LNCaP clone FGC (cell line): ENCODE measurements at places on chromosomes 2 and 18.
A peak's percentile ranks its signal among the peaks of the same experiment; 100 is the strongest.

DNA sequence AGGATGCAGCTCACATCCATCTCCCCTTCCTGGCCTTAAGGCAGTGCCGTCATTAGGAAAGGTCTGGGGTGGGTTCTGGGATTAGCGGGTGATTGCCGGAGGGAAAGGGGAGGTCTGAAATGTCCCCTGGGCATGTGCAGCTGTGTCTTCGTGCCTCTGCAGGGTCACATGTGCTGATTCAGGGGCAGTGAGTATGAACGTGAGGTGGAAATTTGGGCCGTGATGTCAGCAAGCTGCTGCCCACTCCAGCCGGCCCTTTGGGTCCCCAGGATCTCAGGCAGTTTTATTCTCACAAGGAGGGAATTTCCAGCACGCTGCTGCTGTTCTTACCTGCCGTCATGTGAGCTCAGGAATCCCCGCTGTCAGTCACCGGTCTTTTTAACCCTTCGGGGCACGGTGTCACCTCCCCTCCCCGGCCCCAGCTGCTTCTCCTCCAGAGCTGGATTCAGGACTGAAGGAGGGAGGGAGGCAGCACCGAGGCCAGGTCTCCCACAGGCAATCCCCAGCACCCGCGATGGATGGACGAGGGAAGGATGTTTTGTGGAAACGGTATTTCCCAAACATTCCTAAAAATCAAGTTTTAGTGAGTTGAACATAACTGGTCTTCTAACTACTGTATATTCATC, 23.5 kb downstream of the GPR35 start:
- DNase-seq = no peak

DNA sequence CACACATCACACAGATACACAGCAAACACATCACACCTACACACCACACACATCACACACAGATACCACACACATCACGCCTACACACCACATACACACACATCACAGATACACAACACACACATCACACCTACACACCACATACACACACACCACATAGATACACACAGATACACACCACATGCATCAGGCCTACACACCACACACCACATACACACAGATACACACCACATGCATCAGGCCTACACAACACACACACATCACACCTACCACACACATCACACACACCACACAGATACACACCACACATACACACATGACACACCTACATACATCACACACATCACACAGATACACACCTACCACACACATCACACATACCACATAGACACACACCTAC, 158.8 kb downstream of the NDUFA10 start:
- no peak for DNase-seq

- no peak for DNase-seq
These were observed 8.8 kb upstream of the DDX1 start for GRCh38 chr2:15582710-15583357.

- DNase-seq = no peak
These were observed 6.1 kb downstream of the MGAT5 start for GRCh38 chr2:134259994-134260393.

- no peak for DNase-seq
These were observed at the start of gene CD28 for GRCh38 chr2:203706403-203706802. CD28 (plus strand) TSS chr2:203706639; CDS start chr2:203706697, 58 bp downstream.

GRCh38 chr2:38192976-38193375, 117.0 kb upstream of the CYP1B1 start:
- DNase-seq = no peak

GRCh38 chr2:74983631-74984392, 25.4 kb downstream of the POLE4 start:
- DNase-seq = no peak

DNA sequence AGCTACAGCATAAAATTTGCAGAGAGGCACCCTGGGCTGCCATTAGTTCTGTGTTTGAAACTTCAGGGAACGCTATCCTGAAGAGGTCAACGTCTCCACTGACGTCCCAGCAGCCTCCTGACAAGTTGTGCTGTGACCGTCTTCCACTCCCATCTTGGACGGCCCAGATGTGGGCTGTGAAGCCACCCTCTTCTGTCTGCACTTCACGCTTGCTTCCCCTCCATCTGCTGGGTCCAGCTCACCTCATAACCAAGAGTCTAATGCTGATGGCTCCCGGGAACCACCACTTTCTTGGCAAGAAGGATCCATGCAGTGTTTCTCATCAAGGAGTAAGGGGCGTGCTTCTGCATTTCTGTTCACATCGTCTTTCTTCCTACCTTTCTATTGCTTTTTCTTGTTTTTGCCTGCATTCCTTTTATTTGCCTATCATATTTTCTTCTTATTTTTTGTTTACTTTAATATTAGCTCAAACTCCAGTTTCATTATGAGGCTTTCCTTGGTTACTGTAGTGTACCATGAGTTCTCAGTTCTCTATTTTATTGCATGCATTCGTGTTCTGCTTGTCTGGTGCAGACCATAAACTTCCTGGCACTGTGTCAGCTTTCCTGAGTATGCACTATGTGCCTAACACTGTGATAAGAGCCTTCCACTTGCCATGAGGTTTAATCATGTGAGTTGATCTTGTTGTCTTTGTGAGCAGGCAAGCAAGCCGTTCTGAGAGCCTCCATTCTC, 631.8 kb upstream of the RAB6C start:
- DNase-seq = peak; percentile 18

DNA sequence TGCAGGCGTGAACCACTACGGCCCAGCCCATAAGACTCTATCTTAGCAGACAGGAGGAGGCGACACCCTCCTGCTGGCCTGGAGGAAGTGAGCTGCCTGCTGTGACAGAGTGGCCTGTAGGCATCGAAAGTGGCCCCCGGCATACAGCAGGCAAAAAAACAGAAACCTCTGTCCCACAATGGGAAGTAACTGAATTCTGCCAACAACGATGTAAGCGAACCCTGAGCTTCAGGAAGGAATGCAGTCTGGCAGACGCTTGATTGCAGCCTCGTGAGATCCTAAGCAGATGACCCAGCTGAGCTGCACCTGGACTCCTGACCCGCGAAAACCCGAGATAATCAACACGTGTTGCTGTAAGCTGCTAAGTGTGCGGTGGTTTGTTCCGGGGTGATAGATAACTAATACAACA, 13.6 kb downstream of the MRO start:
- no peak for DNase-seq

DNA sequence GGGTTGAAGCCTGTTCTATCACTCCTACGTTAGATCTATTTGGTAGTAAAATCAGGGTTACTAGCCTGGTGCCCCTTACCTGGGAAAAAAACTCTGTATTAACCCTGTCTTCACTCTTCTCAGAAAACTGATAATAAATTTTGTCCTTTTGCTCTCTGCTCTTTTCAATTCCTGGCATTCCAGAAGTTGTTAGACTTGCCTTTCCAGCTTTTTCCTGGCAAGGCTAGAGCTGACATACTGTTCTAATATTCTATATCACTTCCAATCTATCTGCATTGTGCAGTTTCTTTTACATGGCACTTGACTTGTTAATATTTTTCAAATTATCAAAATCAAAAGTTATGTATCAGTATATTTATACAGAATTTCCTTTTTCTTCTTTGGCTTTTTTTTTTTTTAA, 162.2 kb downstream of the FIGN start:
- DNase-seq = peak; percentile 40

DNA sequence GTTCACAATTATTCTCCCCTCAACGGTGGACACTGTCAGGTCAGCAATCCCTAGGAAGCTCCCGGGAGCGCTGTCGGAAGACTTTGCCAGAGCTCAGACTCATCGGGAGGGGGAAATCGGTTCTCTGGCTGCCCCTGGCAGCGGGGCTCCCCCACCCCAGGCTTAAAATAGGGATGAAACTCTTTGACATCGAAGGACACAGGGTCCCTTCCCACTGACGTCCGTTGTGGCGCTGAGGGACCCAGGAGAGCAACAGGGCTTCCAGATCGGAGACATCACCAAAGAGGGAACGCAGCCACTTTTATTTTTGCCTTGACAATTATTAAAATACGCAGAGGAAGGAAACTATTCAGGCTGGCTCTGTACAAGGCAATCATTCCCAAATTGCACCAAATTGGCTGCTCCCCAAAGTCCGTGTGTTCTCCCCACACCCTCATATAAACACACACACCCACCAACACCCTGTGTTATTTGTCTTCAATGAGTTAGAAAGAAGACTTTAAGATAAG, 249.0 kb downstream of the CDH20 start:
- no peak for DNase-seq

DNA sequence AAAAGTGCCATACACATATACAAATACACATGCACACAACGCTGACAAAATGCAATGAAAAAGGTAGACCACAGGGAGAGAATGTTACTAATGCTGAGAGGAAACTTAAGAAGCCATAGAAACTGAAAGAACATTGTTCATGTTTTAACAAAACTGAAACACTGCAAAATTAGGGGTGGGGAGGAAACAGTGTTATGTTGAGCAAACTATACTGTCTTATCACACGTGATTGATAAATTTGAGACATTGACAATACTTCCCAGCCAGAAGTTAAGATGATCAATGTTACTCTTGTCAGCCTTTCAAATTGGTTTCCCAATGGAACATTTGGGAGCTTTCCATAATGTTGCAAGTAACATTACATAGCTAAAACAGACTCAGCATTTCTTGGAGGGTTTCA, 165.5 kb downstream of the L3MBTL4 start:
- no peak for DNase-seq

DNA sequence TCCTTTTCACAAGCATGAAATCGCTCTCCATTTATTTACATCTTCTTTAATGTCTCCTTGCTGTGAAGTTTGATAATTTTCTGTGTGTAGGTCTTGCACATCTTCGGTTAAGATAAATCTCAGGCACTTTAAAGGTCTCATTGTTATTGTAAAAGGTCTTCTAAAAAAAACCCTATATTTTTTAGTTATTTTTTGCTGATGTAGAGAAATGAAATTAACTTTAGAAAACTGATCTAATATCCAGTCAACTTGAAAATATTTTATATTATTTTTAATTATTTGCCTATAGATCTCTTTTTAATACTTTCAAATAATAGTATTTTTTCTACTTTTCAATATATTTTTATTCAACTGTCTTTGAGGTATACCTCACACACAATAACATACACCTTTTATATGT, 169.4 kb downstream of the INSIG2 start:
- DNase-seq = no peak

- DNase-seq = no peak
These were observed 28.2 kb upstream of the NARS1 start for GRCh38 chr18:57649556-57650500.

DNA sequence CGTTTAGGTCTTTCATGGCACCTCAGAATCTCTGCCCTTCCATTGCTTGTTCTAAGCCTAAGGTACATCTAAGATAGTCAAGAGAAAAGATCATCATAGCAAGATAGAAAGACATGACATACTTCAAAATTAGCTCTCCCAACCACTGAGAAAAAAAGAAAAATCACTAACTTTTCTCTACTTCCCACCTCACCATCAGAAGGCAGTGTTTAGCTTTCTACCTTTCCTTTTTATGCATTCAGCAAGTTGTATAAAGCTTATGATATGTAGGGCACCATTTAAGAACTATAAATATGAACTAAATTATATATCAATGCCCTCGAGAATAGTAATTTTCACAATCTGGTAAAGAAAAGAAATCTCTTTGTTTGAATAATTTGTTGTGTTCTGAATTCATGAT, 331.8 kb upstream of the VWC2L start:
- no peak for DNase-seq

DNA sequence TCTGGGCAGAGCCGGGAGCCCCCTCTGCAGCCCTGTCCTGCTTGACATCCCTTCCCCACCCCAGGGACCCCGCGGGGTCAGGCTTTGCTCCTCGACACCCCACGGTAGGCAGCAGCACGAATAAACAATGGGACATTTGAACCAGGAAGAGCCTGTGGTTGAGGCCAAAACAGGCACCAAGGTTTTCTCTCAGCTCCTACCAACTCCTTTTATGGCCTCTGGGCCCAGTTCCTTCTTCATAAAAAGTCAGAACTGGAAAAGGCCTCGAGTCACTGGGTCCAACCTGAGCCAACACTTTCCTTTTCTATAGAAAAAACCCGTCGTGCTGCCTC, 20.6 kb downstream of the TEX44 start:
- DNase-seq = no peak

- no peak for DNase-seq
These were observed 71.2 kb downstream of the CUL3 start for GRCh38 chr2:224513991-224514390.

- peak; percentile 41 for DNase-seq
These were observed 40.2 kb upstream of the ITM2C start for GRCh38 chr2:230824406-230824978.

DNA sequence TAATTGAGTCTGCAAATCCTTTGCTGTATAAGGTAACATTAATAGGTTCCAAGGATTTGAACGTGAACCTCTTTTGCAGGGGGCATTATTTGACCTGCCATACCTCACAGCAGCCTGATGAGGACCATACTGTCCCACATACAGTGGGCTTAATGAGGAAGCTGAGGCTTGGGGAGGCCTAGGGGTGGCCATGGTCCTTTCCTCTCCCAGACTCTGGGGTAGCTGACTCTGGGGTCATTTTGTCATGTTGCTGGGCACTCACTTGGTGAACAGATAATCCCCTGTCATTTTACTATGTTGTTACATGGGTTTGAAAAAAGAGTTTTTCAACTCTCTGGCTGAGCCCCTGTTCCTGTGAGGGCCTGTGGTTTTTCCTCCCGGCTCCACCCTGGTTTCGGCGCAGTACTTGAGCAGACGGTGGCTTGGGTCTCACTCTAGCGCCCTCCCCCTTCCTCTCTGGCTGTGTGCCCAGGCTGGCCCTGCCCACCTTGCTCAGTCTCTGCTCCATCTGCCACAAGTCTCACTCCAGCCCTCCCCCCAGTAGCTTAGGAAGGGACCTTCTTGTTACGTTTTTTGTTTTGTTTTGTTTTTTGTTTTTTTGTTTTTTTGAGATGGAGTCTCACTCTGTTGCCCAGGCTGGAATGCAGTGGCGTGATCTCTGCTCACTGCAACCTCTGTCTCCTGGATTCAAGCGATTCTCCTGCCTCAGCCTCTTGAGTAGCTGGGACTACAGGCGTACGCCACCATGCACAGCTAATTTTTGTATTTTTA, 21.0 kb downstream of the INPP4A start:
- no peak for DNase-seq

DNA sequence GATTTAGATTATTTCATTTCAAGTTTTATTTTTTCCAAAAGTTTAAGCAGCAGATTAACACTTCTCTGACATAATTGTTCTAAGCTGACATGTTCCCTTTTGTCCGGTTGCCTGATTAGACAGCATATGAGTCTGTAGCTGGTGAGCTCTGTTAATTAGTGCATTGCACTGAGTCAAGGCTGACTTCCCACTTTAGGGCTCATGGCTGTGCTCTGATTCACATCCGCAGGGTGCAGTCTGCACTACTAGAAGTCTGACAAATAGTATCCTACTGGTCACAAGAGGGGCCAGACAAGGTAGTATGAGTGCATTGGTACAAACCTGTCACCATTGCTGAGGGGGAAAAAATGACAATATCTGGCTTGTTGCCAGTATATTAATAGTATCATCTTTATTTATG, 443.9 kb upstream of the ZNF804A start:
- no peak for DNase-seq

GRCh38 chr2:145169285-145169684, 649.4 kb upstream of the ZEB2 start:
- DNase-seq = no peak

DNA sequence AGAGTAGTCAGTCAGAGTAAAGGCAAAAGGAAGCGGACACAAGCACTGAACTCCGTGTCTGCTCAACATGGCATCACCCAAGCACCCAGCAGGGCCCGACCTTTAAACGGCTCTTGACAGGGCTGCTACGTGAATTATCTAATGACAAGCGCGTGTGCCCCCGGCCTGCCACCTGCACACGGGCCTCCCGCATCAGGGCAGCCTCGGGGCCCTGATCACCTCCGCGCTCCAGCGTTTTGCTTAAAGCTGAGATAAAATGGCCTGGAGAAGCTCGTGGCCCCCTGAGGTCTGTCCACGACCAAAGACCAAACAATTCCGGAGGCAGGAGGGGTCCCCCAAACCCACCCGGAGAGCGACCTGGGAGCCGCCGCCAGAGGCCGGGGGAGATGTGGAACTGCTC, 376 bp downstream of the NDUFA10 start:
- no peak for DNase-seq
